ENCODE measurements at places on chromosomes 4 and X.
A peak's percentile ranks its signal among the peaks of the same experiment; 100 is the strongest.

DNA sequence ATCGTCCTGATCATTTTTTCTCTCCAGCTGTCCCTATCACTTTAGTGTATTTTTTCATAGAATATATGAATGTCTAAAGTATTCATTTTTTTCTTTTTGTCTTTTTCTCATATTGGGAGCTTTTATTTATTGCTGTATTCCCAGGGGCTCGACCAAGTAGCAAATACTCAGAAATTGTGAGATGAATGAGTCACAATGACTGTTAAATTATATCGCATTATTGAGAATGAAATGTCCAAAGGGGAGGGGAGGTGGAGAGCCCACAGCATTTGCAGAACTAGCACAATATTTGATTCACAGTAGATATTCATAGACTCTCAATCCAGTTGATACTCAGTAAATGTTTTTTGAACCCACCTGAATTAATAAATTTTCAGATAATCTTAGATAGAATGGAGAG, 543.6 kb upstream of the FAM241A start:
- no peak for DNase-seq

DNA sequence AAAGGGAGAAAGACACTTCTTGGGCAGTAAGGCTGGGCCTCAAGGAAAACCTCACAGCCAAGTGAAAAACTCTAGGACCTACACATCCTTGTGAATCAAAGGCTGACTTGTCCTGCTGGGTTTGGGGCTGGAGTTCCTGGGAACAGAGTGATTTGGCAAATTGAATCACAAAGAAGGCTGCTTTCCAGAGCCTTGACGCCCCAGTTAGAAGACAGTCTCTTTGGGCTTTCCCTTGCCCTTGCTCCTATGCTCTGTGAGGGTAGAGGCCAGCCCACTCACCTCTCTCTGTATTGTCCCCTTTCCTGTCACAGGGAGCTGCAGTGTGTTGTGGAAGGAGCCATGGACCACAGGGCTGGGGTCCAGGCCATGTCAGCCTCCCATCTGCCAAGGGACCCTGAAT, 9.6 kb downstream of the AMER1 start:
- DNase-seq = no peak

DNA sequence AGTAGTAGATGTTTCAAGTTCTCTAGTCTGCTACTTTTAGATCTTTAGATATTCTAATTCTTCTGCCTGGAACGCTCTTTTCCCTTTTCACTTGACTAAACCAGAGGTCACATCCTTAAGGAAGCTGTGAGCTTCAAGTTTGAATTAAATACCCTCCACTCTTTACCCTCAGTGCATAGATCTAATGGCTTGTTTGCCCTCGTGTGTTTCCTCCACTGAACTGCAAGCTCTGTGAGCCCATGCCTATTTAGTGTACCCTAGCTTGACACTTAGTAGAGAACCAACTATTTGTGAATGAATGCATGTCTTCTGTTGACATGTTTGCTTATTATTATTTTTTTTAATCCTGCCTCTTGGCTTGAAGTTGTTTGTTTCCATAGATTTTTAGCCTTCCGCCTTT, 138.3 kb downstream of the PDE5A start:
- peak; percentile 1 for DNase-seq

DNA sequence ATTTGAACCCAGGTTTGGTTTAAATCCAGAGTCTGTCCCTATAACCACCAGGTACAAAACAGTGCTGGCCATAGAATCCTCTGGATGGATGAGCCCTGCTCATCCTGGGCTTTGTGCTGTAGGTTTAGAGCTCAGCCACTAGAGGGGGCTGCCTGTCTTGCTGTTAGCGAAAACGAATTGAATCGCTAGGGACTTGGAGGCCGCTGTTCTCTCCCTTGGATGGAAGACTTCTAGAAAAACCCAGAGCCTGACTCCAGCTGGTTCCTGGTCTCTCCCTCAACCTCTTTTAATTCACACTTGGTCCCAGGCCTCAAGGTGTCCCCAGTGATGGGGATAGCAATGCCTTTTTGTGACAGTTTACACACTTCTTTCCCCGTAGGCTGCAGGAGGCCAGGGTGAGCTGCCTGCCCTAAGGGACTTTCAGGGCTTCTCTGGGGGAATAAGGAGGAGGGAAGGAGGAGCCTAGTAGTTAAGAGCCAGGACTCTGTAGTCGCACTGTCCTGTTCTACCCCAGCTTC, 8.7 kb downstream of the RIPPLY1 start:
- peak; percentile 61 for DNase-seq

- no peak for DNase-seq
Observed at GRCh38 chrX:129743821-129744220, 5.0 kb downstream of the XPNPEP2 start.

DNA sequence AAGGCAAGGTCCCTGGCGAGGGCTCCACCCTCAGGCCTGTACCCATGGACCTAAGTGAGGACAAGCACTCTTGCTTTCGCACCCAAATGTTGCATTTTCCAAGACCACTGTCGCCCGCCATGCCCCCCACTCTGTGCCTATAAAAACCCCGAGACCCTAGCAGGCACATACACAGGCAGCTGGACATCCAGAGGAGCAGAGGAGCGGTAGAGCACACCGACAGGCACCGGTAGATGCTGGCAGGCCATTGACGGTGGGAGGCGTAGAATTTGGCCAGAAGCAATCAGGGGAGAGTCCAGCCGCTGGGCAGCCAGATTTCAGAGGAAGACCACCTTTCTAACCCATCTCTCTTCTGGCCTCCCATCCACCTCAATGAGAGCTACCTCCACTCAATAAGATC, 715.2 kb upstream of the AADAT start:
- DNase-seq = no peak
